ENCODE measurements at places on chromosomes 2 and 18. TPM values are rescaled to one million over a fixed set of nuclear protein-coding genes. Genes with fewer than 3 reads are reported as not detected.
A peak's percentile ranks its signal among the peaks of the same experiment; 100 is the strongest.

DNA sequence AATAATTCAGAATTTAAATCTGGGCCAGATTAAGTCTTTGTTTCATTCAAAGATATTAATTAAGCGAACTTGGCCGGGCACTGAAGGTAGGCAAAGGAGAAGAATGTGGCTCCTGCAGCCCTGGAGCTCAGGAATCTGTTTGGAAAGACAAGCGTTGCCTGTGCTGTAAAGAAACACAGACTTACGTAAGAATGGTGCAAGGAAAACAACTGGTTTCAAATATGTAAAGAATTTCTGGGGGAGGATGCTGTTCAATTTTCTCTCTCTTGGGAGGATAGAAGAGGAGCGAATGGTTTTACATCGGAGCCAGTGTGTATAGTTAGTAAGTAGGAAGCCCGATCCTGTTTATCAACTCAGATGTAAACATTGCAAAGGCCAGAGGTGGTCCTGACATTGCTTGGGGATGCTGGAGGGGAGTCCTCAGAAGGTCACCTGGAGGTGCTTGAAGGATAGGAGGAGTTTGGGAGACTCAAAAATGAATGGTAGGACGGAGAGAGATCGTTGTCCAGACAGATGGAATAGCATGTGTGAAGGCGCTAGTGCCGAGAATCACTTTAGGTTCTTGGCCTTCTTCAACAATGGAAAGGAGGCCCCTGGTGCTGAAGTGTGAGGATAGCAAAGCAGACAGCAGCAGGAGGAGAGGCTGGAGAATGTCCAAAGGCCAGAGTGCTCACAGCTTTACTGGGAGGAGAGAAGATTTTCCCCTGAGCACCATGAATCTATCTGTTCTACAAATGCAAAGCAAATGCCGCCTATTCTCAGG, 456.1 kb downstream of the LPIN1 start:
- H3K4me3 ChIP-seq = no peak overlapping the region
- no peaks in the 10 kb centered on the region for H3K36me3 ChIP-seq
- no peaks in the 10 kb centered on the region for H3K27me3 ChIP-seq
- peaks cover 3% of the 10 kb centered on the region for H3K4me1 ChIP-seq
- DNase-seq = peak; percentile 47

GRCh38 chr2:2422621-2423020, 91.5 kb upstream of the MYT1L start:
- H3K4me1 ChIP-seq = no peaks in the 10 kb centered on the region
- no peaks in the 10 kb centered on the region for H3K27me3 ChIP-seq
- no peak overlapping the region for H3K27ac ChIP-seq

GRCh38 chr18:23020555-23021294, 87.6 kb downstream of the RBBP8 start:
- no peaks in the 10 kb centered on the region for H3K27me3 ChIP-seq
- no peak overlapping the region for H3K27ac ChIP-seq
- DNase-seq = no peak
- H3K4me3 ChIP-seq = no peak overlapping the region

DNA sequence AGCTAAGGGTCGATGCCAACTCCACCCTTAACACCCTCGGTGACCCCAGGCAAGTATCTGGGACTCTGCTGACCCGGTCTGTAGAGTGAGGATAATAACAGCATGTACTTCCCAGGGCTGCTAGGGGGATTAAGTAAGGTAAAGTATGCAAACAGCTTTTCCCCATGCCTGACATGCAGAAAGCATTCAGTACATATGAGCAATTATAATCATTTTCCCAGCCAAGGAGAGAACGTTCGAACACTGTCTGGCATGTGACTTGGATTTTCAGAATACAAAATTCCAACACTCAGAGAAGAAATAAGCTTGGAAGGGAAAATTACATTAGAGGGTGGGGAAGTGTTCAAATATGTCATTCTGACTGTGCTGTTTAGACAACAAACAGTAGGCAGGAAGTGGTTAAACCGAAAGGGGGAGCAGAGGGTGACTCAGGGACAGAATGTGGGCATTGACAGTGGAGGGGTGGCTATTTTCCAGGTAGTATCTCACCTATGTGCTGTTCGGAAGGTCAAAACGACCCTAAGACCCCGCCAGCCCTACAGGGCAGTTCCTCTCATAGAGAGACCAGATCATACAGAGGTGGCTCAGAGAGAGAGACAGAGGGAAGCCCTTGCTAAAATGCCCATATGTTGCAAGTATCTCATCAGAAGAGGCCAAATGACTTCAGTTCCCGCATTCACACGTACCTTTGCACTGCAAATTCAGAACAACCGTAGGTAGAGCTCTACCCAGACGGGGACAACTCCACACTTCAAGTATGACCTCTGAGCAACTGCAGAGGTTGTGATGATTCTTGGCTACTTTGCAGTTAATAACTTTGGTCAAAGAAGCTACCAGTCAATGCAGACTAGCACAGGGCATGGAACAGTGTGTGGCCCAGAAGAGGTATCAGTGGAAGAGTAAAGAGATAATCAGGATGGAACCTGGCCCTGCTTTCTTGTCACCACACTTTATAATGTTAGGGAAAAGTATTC, 14.8 kb downstream of the ASPRV1 start:
- H3K4me1 ChIP-seq = peaks cover 8% of the 10 kb centered on the region
- no peak overlapping the region for H3K27ac ChIP-seq
- H3K4me3 ChIP-seq = no peak overlapping the region
- H3K27me3 ChIP-seq = no peaks in the 10 kb centered on the region

DNA sequence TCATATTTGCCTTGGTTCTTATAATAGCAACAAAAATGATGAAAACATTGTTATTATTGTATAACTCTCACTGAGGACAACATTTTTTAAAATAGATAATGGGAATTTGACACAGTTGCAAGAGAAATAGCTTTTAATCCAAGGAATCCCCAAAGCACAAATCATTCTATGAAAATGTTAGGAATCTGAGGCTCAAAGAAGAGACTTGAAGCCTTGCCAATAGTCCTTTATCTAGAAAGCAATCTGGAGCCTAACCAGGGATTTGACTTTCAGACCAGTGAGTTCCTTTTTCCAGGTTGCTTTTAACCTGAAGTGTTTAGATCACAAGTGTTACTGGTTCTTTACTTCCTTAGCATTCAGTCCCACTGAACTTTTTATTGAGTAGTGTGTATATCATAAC, 574.5 kb upstream of the ZEB2 start:
- no peaks in the 10 kb centered on the region for H3K27me3 ChIP-seq
- H3K27ac ChIP-seq = no peak overlapping the region
- H3K4me1 ChIP-seq = peaks cover 3% of the 10 kb centered on the region

DNA sequence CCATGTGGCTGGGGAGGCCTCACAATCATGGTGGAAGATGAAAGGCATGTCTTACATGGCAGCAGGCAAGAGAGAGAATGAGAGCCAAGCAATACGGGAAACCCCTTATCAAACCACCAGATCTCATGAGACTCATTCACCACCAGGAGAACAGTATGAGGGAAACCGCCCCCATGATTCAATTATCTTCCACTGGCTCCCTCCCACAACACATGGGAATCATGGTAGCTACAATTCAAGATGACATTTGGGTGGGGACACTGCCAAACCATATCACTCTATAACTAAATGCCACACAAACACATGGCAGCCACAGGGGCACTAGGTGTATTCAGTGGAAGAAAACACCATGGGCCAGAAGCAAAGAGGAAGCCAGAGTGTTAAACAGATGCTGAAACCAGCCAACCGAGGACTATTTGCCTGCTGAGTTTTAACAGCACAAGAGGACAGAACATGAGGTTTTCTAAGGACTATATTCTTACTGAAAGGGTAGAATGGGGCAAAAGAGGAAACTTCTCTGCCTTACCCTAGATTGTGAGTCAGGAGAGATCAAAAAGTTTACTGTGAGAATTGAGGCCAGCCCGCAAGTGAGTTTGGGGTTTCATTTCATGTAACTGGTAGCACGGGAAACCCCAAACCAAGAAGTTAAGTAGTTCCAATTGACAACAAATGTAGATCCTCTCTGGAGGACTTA, 49.2 kb downstream of the SIGLEC15 start:
- no peaks in the 10 kb centered on the region for H3K27me3 ChIP-seq
- H3K4me3 ChIP-seq = no peak overlapping the region
- H3K27ac ChIP-seq = no peak overlapping the region

DNA sequence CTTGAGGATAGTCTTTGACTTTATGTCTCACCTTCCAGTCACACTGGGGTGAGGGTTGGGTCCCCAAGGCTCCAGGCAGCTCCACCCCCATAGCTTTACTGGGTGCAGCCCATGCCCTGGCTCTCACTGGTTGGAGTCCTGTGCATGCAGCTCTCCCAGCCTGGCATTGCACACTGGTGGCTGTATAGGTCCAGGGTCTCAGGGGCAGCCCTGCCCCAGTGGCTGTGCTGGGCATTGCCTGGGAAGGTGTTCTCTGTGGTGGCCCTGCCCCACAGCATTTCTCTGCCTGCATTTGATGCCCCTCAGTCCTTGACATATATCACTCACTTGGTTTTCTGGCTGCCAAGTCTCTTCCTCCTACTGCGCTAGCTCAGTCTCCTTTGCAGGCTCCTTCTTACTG, 21.2 kb downstream of the MPHOSPH10 start:
- no peak for DNase-seq
- peaks cover 23% of the 10 kb centered on the region for H3K36me3 ChIP-seq

GRCh38 chr2:135063210-135063609, 11.1 kb downstream of the RAB3GAP1 start:
- H3K4me1 ChIP-seq = peaks cover 4% of the 10 kb centered on the region
- H3K36me3 ChIP-seq = peaks cover 11% of the 10 kb centered on the region
- no peak overlapping the region for H3K27ac ChIP-seq
- H3K27me3 ChIP-seq = no peaks in the 10 kb centered on the region
- no peak overlapping the region for H3K4me3 ChIP-seq
- DNase-seq = no peak

- H3K27me3 ChIP-seq = no peaks in the 10 kb centered on the region
- H3K4me3 ChIP-seq = no peak overlapping the region
Observed at GRCh38 chr18:7824970-7825369, 257.9 kb downstream of the PTPRM start.

DNA sequence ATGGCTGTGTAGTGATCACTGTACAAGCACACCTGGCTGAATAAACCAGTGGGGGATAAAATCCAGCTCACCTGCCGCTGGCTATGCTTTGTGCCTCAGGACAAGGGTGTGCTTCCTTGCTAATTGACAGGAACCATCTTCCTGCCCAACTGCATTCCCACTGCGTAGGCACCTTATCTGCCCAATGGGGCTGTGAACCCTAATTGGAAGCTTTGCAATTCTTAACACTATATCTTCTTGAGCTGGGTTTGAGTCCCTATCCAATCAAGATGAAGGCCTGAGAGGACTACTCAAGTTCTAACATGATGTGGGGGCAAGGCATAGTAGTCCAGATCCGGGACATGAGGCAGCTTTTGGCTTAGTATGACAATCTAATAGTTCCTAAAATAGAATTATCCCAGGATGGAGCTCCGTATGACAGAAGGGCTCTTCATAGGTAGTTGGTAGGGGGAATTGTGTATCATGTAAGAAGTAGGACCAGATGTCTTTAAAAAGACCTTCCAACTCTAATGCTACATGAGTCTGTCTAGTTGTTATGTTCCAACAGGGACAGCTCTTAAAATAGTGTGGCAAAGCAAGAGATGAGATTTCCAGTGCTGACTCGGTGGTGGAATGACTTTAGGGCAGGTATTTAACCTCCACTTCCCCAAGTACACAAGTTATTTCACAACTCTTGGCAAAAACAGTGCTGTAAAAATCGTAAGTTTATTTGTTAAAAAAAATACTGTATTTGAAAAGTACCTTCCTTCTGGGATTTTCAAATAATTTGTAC, 2.3 kb upstream of the TMEM150A start:
- H3K36me3 ChIP-seq = peaks cover 21% of the 10 kb centered on the region
- H3K27ac ChIP-seq = peak overlapping the region; percentile 18
- peaks cover 25% of the 10 kb centered on the region for H3K4me1 ChIP-seq
- H3K4me3 ChIP-seq = no peak overlapping the region
- H3K27me3 ChIP-seq = no peaks in the 10 kb centered on the region

DNA sequence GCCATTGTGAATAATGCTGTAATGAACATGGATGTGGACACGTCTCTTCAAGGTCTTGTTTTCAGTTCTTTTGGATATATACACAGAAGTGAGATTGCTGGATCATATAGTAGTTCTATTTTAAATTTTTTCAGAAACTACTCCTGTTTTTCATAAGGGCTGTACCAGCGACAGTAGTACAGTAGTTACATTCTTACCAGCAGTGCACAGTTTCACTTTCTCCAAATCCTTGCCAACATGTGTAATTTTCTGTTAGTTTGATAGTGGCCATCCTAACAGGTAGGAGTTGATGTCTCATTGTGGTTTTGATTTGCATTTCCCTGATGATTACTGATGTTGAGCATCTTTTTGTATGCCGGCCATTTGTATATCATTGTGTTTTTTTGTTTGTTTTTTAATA, 81.7 kb downstream of the EPC2 start:
- no peak overlapping the region for H3K27ac ChIP-seq
- H3K4me3 ChIP-seq = no peak overlapping the region
- no peaks in the 10 kb centered on the region for H3K36me3 ChIP-seq
- no peak for DNase-seq

DNA sequence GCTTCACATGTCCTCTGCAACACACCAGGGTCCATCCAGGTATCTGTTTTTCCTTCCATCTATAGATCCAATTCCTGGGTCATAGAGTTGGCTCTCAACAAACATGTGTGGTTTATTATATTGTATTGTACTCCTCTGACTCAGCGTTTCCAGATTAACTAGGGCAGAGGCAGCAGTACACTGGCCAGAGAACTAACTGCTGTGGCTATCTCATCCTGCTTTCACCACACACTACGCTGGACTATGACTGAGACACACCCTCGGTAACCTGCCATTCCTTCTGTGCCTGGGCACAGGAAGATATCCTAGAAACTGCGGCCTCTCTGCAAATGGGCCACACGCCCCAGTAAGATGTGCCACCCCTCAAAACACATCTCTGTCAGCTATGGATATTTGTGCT, 159.8 kb upstream of the STK17B start:
- DNase-seq = peak; percentile 82
- H3K27ac ChIP-seq = peak overlapping the region; percentile 77
- H3K36me3 ChIP-seq = no peaks in the 10 kb centered on the region
- no peaks in the 10 kb centered on the region for H3K27me3 ChIP-seq
- peaks cover 26% of the 10 kb centered on the region for H3K4me1 ChIP-seq

GRCh38 chr2:45813003-45813941, 161.8 kb downstream of the PRKCE start:
- H3K27me3 ChIP-seq = no peaks in the 10 kb centered on the region
- no peak overlapping the region for H3K4me3 ChIP-seq
- no peaks in the 10 kb centered on the region for H3K36me3 ChIP-seq
- peaks cover 10% of the 10 kb centered on the region for H3K4me1 ChIP-seq
- no peak overlapping the region for H3K27ac ChIP-seq

DNA sequence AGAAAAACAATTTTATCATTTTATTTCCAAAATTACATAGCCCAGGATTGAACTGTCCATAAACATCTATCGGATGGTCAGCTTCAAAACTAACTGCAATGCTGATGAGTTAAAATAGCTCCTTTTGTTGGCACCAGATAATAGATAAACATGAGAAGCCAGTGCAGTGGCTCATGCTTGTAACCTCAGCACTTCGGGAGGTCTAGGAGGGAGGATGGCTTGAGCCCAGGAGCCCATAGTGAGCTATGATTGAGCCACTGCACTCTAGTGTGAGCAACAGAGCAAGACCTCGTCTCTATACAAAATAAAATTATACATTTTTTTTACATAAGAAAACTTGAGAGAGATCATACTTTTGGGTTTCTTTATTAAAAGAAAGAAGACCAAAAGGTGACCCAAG, 34.6 kb upstream of the IMPA2 start:
- no peaks in the 10 kb centered on the region for H3K27me3 ChIP-seq
- DNase-seq = peak; percentile 67
- peaks cover 23% of the 10 kb centered on the region for H3K4me1 ChIP-seq
- no peaks in the 10 kb centered on the region for H3K36me3 ChIP-seq

- no peaks in the 10 kb centered on the region for H3K27me3 ChIP-seq
- H3K36me3 ChIP-seq = no peaks in the 10 kb centered on the region
Observed at GRCh38 chr2:216083464-216084281, 2.0 kb downstream of the TMEM169 start.

The MSTN gene
- not detected for total RNA-seq

The CCDC178 gene
- not detected for total RNA-seq

The ASXL3 gene
- total RNA-seq = under 0.01 TPM

The CEBPZOS gene
- 16.8 TPM for total RNA-seq
